ENCODE measurements at places on chromosomes 16 and 17. TPM values are rescaled to one million over a fixed set of nuclear protein-coding genes. Genes with fewer than 3 reads are reported as not detected.

The SLFN14 gene
- not detected for polyA plus RNA-seq

DNA sequence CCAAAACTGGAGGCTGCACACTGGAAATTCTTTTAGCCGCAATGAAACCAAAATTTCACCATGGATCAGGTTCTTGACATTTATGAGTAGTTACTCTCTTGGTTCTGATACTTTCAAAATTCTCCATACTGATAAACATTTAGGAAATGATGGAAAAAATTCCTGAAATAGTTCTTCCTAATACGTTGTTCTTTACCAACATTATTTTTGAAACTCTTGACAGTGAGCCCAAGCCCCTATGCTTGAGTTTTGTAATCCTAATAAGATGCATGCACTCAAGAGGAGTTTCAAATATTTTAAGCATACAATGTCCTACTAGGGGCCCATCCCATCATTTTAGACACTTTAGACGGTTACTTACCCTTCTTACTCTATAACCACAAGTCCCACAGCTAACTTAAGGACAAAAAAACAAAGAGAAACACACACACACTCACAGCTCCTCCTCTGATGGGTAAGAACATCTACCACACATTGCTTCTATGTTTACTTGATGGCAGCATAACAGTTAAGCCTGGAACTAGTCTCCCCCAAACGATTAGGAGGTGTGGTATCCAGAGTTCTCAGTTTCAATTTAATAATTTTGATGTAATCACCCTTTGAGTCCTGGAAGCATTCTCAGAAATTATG, 3.7 kb downstream of the VEZF1 start:
- peaks cover 5% of the 10 kb centered on the region for H3K36me3 ChIP-seq
- H3K27ac ChIP-seq: no peak overlapping the region
- peaks cover 64% of the 10 kb centered on the region for H3K4me1 ChIP-seq
- no peaks in the 10 kb centered on the region for H3K27me3 ChIP-seq
- H3K4me3 ChIP-seq: no peak overlapping the region

GRCh38 chr16:15960124-15960971, 10.9 kb downstream of the ABCC1 start:
- H3K27ac ChIP-seq: peak overlapping the region; percentile 96
- peaks cover 91% of the 10 kb centered on the region for H3K4me1 ChIP-seq
- H3K4me3 ChIP-seq: peak overlapping the region; percentile 25
- no peaks in the 10 kb centered on the region for H3K36me3 ChIP-seq
- no peaks in the 10 kb centered on the region for H3K27me3 ChIP-seq
- DNase-seq: no peak

GRCh38 chr17:65000798-65001197, 55.7 kb downstream of the GNA13 start:
- no peaks in the 10 kb centered on the region for H3K36me3 ChIP-seq
- no peak overlapping the region for H3K27ac ChIP-seq
- H3K4me3 ChIP-seq: no peak overlapping the region
- H3K4me1 ChIP-seq: no peaks in the 10 kb centered on the region
- no peak for DNase-seq
- H3K27me3 ChIP-seq: no peaks in the 10 kb centered on the region

GRCh38 chr17:46009681-46010596, 10.9 kb downstream of the STH start:
- H3K36me3 ChIP-seq: no peaks in the 10 kb centered on the region
- no peak overlapping the region for H3K4me3 ChIP-seq
- H3K27me3 ChIP-seq: no peaks in the 10 kb centered on the region
- no peaks in the 10 kb centered on the region for H3K4me1 ChIP-seq
- DNase-seq: no peak

GRCh38 chr16:24875466-24875865, 29.7 kb downstream of the SLC5A11 start:
- H3K4me1 ChIP-seq: no peaks in the 10 kb centered on the region
- DNase-seq: no peak
- no peak overlapping the region for H3K4me3 ChIP-seq

All from CD4-positive, alpha-beta memory T cell (primary cell).